ENCODE measurements at places on chromosomes 7 and 10.
A peak's percentile ranks its signal among the peaks of the same experiment; 100 is the strongest.

GRCh38 chr10:28564905-28565304, 32.0 kb downstream of the WAC start:
- no peak for DNase-seq

DNA sequence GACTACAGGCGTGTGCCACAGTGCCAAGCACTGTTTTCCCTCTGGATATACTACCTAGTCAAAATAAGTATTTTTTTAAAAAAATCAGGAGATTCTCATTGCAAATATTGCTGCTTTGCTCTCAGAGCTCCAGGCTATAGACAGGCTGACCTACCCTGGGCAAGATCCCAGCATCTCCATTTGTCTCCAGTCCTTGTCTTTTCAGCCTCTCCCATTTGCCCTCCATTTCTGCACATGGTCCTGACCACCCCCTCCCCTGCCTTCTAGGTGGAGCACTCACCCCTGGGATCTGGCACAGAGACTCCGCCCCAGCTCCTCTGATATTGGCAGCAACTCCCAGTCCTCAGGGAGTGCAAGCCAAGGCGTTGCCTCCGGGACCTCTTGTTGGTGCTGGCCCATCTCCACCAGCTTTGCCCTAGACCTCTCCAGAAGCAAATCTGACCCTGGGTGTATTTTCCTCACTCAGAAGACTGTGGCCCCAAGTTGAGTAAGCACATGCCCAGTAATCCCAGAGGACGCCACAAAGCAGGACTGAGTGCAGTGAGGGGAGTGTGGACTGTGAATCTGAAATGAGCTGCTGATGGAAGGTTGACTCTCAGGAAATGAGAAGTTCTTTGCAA, 120.6 kb downstream of the MTPAP start:
- DNase-seq, result no peak

DNA sequence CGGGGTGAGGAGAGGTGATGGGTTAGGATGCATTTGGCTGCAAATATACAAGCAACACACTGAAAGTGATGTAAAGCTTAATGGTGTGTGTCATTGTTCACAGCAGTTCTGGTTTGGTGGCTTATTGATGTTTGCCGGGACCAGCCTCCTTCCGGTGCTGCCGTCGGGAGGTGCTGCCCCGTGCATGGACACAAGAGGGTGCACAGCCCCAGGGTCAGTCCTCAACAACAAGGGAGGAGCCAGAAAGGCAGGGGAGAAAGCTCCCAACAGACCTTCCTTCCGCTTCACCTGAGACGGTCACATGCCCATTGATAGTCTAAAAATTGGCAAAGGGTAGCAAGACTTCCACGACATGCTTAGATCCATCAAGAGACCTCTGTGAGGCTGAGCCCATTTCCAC, 9.5 kb downstream of the RNF32 start:
- peak; percentile 17 for DNase-seq

DNA sequence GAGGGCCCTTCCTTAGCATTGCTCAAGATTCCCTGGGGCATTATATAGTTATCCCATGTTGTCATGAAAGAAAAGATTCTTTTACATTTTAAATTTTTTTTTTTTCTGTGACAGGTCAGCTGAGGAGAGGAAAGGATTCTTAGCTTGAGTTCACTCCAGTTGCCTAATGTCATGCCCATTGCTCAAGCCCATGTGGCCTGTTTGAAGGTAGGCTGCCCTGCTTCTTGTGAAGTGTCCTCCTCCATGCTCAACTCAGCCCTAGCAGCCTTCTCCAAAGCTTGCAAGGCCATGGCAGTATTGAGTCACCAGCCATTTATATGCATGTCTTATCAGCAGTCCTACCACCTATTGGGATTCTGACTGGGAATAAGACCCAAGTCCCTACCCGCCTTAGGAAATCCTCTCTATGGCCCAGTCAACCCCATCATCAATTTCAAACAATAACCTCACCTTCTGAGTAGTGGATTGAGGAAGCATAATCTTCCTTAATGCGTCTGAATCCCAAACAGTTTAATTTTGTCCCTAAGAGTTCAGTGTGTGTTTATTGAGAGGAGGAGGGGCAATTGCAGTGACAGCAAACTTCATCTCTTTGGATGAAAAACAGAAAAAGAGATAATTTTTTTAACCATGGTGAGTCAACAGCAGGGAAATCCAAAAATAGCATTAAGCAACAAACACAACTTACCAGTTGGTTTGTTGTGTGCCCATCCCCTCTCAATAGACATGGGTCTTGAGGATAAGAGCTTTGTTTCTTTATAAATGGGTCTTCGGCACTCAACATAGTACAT, 38.6 kb upstream of the WASL start:
- peak; percentile 84 for DNase-seq

DNA sequence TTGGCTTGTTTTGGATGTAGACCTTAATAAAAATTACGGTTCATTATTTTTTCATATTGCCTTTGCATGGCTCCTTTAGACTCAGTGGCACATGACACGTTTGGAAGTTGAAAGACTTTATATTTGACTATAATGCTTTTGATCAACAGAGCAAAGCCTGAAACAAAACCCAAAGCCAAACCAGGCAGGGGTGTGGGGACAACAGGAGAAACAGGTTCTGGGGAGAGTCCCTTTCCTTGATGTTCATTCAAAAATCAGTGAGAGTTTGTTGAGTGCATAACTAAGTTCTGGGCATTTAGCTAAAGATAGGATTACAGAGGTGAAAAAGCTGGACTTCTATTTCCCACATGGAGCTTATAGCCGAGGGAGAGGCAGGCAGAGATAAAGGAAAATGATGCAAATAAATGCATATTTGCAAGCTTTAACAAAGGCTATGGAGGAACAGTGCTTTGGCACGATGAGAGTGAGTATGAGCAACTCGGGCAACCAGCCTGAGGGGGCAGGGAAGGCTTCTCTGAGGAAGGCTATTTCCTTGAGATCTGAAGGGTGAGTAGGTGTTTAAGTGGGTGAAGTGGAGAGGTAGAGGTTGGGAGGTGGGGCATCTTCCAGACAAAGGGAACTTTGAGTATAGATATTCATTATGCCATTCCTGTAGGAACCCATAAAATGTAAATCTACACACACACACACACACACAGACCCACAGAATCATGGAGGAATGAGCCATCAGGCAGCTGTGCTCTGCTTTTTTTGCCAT, 34.5 kb upstream of the PDZD8 start:
- no peak for DNase-seq

- DNase-seq, result peak; percentile 3
Observed at GRCh38 chr10:18822156-18822555, 162.9 kb downstream of the ARL5B start.

DNA sequence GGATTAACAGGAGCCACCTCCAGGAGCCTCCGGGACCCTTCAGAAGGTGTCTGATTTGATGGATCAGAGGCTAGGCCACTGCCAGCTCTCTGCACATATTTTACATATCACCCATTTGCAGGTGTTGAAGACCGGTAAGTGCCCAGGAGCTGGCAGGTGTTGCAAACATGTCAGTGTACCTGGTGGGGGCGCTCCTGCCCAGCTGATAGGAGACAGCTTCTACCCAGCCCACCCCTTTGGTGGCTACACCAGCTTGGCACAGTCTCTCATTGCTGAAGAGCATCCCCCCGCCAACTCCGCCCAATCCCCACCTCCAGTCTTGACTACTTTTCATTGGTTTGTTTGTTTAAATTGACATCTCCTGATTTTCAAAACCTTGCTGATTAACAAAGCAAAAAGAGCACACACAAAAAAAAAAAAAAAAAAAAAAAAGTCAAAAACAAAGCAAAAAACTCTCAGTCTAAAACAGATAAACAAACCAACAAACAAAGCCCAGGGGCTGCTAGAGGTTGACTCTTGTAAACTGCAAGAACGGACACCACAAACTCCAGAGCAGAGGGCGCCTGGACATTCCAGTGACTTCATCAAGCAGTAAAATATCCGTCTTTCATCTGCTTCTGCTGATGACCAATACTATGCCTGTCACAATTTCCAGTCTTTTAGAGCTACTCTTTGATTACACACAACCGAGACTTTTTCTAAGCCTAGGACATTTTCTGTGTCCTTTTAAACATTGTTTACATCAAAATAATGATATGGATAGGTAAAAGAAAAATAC, 275.3 kb downstream of the NRG3 start:
- DNase-seq, result no peak

GRCh38 chr7:76396864-76397263, 12.6 kb downstream of the SSC4D start:
- DNase-seq, result no peak

DNA sequence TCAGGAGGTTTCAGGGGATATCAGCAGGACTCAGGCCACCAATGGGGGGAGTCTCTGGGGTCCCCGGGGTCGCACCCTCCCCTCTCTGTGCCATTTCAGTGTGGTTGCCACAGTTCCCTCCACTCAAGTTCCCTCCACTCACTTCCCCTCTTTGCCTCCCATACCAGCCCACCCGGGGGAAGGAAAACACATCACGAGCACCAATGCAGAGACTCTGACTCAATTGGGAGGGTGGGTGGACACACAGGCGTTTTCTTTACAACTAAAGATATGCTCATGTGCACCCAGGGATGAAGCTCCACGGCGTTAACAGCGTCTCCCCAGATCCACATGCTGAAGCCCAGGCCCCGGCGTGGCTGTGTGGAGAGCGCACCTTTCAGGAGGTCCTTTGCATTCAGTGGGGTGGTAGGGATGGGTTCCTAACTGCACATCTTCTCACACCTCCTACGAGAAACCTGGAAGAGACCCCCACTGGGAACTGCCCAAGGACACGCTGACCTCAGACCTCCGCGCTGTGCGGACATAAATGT, 254.1 kb downstream of the ZMYND11 start:
- no peak for DNase-seq

DNA sequence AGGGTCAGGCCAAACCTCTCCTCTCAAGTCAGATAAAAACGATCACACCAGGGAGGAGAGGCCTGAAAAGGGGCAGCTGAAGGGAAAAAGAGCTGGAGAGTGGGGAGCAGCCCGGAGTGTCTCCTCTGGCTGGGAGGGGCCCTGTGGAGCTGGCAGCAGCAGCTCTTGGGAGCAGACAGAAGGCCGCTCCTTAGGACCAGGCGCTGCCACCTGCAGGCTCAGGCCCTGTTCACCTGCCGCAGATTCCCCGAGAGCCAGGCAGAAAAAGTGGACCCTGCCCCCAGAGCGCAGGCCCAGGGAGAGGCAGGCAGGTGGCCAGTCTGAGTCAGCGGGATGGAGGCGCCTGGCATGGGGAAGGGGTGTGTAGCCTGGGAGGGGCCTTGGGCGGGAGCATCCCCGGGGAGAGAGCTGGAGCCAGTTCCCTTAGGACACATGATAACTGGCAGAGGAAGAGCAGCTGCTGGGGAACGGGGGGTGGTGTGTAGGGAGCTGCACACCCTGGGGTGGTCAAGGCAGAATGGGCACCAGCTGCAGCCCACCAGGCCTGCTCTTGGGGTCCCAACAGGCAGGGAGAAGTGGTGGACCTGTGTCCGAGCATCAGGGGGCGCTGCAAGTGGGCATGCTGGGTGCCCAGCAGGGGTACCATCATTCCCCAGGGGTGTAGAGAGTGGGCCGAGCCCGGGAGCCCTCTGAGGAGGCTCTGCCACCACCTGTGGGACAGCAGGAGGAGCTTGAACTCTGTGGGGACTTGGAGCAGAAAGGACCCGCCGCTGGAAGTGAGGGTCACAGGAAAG, 177.2 kb upstream of the RHEB start:
- DNase-seq, result no peak

GRCh38 chr7:111255576-111255975, 164.6 kb downstream of the LRRN3 start:
- DNase-seq, result no peak

GRCh38 chr10:6416892-6417512, 163.1 kb downstream of the PRKCQ start:
- peak; percentile 32 for DNase-seq

DNA sequence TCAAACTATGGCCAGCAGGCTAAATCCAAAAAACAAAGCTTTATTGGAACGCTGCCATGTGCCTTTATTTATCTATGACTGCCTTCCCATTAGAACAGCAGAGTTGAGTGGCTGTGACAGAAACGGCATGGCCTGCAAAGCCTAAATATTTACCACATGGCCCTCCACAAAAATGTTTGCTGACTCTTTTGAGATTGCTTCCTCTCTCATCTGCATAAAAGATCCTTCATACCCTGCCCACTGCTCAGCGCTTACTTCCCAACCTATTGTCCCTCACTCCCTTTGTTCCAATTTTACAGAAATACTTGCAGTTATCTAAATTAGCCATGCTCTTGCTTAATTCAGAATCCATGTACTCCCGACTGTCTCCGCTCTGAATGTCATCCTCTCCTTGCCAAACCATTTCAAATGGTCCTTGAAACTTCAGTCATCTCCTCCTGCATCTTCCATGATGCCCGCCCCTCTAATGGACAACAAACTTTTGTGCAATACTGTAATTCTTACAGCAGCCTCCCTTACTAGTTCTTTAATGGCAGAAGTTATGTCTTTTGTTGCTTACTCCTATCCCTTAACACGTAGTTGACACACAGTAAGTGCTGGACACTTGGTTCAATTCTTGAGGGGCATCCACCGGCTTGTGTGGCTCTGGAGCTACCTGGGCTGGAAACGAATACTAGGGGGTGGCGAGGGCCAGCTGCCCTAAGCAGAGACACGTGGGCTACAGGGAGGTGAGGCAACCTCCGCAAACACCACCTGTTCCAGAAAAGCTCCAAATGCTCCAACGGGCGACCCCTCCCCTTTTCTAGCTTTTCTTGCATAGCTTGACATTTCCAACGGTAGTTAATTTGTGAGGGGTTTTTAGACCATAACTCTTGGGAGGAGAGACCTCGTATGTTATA, 832 bp downstream of the XRCC2 start:
- no peak for DNase-seq

DNA sequence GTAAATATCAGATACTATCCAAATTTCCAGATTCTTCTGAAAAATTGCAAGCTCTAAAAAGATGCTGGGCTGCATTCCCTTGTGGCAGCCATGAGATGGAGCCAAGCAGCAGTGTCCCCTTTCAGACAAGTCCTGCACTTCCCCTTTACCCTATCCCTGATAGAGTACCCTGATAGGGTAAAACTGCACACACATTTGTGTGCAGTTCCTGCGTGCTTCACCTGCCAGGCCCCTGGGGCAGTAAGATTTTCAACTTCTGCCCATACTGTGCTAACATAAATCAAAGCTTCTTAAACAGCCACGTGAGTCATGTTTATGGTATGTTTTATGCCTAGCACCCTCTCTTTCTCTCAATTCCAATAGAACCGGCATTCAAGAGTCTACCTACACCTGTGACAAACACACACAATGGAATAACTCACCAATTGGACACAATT, 52.2 kb downstream of the IFIT5 start:
- DNase-seq, result peak; percentile 24

- no peak for DNase-seq
Observed at GRCh38 chr10:120415709-120416330, 41.2 kb upstream of the PLPP4 start.

DNA sequence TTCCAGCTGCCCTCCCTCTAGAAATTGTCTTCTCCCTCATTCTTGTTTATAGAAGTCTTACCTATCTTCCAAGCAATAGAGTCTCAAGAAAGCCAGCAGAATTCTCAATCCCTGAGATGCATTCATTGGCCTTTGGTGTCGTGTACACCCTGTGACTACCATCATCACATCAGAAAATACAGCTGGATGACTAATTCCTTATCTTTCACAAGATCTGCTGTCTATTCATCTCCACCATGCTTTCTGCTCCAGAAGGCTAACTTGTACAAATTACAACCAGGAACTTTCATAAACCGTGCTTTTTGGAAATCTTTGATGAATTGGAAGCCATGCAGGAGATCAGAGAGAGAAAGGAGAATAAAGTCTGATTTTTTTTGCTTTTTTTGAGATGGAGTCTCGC, 1062.9 kb upstream of the GHITM start:
- DNase-seq, result no peak

- peak; percentile 14 for DNase-seq
Observed at GRCh38 chr7:117041007-117041406, 87.7 kb downstream of the ST7 start.

Data from suppressor macrophage (primary cell).